ENCODE measurements at places on chromosomes 11 and 22. TPM values are rescaled to one million over a fixed set of nuclear protein-coding genes. Genes with fewer than 3 reads are reported as not detected.

DNA sequence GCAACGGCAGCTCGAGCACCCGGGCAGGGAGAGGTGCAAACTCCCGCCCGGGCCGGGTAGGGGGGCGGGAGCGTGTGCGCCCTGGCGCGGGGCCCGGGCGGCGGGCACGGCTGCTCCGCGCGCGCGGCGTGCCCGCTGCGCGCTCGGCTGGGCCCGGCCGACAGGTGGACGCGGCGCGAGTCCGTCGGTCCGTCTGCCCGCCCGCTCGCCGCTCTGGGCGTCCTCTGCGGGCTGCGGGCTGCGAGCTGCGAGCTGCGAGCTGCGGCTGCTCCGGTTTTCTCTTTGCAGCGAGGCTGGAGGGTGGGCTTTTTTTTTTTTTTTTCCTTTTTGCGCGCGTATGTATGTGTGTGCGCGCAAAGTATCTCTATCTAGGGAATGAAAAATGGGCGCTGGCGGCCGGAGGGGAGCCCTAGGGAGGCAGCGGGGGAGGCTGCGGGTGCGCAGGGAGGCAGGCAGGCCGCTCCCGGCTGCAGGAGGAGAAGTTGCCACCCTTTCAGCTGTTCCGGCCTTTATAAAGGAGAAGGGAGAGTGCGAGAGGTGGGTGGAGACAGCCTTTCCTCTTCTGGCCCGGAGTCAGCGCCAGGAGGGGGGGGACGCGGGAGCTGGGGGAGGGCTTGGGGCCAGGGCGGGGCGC, at the start of gene PDGFB:
Gene PDGFB (minus strand): TSS at position 487 of the 634 bp plus-strand sequence. CDS start 1,019 bp downstream, outside the sequence.
- no peak for DNase-seq

GRCh38 chr11:22583963-22584492, 41.6 kb downstream of the FANCF start:
- no peak for DNase-seq

DNA sequence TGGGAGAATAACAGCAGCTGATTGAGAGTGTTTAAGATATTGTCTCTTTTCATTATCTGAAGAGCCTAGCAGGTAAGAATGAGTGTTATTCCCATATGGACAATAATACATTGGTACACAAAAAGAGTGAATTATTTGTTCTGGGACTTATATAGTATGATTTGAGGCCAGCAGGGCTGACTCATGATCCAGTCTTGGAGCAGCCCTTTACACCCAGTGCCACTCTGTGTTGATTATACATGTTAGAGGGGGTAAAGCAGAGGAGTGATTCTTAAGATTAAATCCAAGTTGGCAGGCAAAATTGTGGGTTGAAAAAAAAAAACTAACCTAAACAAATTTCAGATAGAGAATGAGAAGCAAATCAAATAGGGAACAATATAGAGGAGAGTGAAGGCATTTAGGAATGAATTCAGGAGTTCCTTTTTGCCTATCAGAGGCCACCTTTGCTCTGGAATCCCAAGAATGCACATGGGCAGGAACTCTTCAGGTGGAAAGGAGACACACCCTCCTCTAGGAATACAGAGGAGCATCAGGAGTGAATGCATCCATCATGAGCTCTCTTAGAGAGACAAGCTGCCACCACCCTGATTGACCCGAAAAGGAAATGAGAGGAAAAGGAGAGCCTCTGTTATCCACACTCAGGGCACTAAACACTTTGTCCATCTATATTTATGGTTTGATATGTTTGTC, 19.2 kb upstream of the MRGPRX1 start:
- no peak for DNase-seq

DNA sequence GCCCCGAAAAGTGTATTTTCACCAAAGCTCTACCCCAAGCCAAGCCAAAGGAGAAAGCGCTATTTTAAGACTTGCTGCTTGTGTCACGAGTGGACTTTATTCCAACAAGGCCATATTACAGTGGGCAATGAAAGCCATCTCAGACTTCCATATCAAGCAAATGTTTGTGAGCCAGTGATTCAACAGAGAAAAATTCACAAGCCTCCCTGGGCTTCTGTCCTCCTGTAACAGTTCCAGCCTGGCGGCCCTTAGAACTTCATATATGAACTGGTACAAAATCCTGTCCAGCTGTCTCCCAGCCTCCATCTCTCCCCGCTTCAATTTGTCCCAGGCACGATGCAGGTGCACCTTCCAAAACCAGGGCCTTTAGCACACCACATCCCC, 11.2 kb downstream of the LARGE1 start:
- DNase-seq, result no peak

- DNase-seq, result no peak
These were observed 33.4 kb downstream of the LMO1 start for GRCh38 chr11:8230178-8230859.

GRCh38 chr22:38953577-38954413, 3.6 kb upstream of the APOBEC3A start:
- no peak for DNase-seq

WBP2NL gene
- 0.94 TPM for total RNA-seq

DNA sequence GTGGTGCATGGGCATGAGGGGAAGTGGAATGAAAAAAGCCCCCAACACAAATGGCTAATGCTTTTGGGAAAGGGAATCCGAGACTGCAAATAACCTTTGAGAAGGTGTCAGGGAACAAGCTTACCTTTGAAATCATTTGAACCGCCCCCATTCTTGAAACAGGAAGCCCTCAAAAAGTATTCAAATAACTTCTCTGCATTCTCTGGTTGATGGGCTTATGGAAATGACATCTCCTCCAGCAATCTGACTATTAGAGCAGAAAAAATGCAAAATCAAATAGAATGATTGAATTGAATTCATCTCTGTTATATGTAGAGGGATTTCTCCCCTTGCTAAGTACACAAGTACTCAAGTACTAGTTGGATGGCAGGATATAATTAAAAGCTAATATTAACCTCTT, 409.9 kb downstream of the TMEM135 start:
- DNase-seq, result peak; percentile 51

GRCh38 chr11:110098645-110099044, 5.5 kb downstream of the ZC3H12C start:
- peak; percentile 9 for DNase-seq

CRYBB3 gene
- not detected for total RNA-seq

DNA sequence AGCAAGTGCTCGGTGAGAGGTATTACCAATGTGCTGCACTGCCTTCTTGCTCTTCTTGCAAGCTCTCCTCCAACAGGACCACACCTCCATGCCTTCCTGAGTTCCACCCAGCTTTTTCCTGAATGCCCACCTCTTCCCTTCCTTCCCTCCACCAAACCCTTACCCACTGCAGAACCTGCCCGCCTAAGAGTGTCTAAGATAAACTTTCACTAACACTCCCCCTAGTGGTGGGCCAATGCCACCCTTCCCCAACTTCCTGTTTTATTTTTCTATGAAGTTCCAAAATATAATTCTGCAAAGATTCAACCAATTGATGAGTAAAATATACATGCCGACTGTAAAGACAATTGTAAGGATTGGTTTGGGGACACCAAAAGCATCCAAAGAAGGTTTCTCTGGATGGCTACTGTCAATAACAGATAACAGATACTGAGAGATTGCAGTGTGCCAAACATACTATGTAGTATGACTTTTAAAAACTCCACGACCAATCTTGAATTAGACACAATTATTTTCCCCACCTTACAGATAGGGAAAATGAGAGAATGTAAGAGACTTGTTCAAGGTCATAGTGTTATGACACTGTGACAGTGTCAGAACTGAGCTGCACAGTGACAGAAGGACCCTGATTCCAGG, 38.6 kb upstream of the BMAL1 start:
- DNase-seq, result peak; percentile 54

MUS81 gene
- 102 TPM for total RNA-seq

DNA sequence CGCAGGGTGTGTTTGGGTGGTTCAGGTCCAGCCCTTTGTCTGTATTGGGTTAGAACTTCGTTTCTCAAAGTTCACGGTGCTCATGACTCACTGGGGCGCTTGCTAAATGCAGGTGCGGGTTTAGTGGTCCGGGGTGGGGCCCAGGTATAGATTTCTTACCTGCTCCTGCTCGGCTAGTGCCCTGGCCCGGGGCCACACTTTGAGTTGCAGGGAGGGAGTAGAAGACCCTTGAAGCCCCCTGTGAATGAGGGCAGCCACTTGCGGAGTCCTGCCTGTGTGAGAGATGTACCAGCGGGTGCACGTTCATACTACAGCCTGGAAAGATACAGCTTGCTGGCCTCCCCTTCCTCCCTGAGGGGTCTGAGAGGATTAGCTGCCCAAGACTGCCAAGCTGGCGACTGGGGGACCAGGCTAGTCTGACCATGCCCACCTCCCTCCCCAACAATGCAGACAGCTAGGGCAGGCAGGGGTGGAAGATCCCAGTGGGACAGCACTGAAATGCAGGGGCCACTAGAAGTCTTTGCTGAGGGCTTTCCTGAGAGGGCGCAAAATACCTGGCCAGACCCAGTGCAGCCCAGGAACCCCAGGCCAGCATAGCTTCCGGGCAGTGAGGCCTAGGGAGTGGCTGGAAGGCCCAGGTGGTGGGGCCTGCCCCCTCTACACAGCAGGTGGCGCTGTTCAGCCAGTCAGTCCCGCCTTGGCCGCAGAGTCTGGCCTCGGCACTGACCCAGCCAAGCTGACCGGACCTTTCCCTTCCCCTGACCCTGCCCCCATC, 5.1 kb upstream of the MYRF start:
- DNase-seq, result peak; percentile 53

- no peak for DNase-seq
These were observed 676.3 kb upstream of the ANO3 start for GRCh38 chr11:25655636-25656035.

DNA sequence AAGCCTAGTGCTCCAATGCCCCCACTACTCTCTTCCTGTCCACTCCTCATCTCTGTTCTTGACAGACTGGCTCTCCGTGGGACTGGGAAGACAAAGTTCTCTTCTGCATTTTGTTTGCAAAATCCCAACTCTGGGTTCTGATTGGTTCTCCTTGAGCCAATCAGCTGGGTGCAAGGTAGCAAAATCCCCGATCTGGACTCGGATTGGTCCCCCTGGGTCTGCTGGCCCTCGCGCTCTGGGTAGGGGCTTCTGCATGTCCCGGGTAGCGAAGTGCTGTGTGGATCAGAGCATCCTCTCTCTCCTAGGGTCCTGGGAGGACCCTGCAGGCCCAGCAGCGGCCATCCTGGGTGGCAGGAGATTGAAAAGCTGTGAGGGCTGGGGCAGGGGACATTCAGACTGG, 22.3 kb upstream of the A4GALT start:
- no peak for DNase-seq

SCGB1A1 gene
- not detected for total RNA-seq

DNA sequence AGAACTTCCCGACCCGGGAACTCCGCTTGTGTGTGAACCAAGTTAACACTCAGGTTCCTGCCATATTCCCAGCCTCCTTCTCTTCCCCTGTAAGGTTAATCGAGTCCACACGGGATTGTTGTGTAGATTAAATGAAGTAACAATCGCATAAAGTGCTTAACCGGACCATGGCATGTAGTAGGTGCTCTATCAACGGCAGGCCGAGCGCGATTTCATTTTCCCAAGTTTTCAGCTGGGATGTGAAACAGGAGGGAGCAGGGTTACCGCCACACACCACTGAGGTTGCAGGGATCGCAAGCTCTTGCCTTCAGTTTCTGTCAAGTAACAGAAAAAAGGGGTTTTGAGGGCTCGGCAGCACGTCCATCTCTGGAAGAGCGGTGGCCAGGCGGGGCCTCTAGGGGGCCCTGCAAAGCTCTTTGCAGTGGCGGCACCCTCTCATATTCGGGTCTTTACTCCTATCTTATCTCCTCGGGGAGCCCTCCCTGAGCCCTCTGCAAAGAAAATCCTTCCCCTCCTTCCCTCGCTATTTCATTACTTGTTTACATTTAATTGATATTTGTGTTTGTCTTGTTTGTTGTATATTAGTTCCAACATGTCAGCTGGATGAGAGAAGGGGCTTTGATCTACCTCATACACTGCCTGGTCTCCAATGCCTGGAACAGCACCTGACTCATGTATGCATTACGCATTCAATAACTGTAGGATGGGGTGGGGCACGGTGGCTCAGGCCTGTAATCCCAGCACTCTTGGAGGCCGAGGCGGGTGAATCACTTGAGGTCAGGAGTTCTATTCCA, 816 bp upstream of the PLEKHA7 start:
- DNase-seq, result no peak

GRCh38 chr11:83663446-83663845, 377.3 kb upstream of the CCDC90B start:
- no peak for DNase-seq

DNA sequence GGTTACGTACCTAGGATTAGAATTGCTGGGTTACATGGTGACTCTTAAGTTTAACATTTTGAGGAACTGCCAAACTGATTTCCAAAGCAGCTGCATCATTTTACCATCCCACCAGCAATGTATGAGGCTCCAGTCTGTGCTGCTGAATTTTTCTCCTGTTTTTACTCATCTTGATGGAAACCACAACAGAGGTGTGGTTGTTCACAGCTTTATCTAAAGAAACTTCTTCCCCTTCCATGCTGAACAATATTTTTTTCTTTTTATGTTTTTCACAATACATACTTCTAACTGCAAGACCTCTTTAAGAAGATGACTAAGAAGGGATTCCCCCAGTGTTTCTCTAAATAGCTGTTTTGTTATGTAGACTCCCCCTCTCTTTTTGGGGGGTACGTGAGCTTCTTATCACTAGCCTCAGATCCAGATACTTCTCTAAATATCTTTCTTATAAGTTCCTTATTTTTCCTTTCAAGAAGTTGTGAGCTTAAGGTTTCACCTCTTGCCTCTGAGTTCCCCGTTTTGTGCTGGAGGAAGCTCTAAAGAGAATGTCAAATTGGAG, 24.0 kb downstream of the TCP11L1 start:
- DNase-seq, result no peak

DNA sequence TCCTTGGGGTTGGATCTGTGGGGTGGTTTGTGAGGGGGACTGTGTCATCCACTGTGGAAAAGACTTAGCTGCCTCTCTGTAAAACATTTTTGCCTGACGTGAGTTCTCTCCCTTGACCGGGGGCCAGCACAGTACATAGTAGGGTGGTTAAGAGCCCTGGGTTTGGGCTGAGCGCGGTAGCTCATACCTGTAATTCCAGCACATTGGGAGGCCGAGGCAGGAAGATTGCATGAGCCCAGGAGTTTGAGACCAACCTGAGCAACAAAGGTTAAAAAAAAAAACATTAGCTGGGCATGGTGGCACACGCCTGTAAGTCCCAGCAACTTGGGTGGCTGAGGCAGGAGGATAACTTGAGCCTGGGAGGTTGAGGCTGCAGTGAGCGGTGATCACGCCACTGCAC, 74.7 kb upstream of the WNT7B start:
- no peak for DNase-seq

DNA sequence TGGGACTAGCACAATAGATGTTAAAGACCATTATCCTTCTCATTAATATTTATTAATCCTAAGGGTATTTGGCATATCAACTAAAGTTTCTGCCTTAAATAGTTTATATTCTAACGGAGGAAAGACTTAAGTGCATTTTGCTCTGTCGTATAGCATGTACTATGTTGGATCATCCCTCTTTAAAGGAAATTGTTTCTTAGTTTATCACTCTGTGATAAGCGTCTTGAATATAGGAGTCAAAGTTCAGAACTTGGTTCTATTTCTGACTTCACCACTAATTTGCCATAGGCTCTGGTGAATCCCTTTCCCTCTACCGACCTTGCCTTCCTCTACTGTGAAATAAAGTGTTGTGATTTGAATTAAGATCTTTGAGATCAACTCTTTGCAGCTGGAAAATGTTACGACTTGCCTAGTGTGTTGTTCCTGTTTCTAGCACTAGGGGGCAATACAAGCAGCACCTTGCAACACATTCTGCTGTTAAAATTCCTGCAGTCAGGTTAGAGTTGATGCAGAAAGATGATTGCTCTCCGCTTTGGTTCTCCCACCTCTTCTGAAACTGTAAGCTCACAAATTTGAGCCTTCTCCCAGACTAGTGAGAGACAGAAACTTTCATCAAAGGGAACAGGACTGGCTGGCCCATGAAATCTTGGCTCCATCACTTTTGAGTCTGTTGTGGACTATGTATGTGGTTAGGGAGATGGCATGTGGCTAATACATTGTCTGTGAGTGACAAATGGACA, 27.8 kb upstream of the ZNRF3 start:
- peak; percentile 70 for DNase-seq
